ENCODE measurements at places on chromosomes 11 and 22.

GRCh38 chr22:41524809-41525449, 19.3 kb downstream of the POLR3H start:
- no peak for DNase-seq

DNA sequence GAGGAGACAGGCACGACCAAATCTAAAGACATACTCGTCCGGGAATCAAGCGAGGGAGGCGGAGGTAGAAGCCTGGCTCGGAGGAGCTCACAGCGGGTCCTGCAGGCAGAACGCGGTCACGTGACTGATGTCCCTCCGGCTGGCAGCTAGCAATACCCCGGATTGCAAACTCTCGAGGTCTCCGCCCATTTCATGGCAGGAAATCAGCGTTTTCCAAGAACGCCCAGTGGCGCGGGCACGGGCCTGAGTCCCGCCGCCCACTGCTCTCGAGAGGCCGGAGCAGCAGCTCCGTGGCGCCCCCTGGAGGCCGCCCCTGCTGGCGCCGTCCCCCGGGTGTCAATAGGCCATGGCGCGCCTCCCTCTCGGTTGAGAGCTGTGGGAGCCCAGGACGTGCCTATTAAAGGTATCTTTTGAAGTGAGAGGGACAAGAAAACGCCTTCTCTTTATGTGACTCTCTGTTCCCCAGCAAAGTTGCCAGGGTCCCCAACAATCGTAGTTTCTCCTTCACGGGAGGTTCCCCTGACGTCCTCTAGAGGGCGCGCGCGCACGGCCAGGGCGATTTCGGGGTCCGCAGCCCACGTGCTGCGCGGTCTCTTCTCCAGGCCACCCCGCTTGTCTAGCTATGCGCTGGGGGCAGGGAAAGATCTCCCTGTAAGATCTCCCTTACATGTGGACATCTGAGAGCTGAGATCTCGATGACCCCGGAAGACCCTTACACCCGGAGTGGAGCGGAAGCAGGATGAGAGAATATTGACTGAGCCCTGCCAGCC, 37.3 kb upstream of the RBFOX2 start:
- peak; percentile 88 for DNase-seq

- DNase-seq: no peak
Measured at GRCh38 chr11:94938095-94939055, 35.0 kb downstream of the CWC15 start.

DNA sequence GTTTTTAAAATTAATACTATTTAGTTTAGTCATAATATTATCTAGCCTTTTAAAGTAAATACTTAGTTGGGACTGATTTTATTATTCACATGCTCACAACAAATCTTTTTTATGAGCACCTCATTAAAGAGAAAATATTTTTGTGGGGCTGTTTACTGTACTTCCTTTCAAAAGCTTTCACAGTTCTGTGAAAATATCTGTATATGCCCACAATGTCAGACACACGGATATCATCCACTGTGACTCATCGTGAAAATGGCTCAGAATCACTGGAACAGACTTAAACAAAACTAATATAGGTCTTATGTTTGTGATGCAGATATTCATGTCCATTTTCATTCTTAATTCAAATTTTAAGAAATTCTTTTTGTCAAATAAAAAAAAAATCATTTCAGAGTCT, 305.2 kb downstream of the RAB38 start:
- DNase-seq: no peak

DNA sequence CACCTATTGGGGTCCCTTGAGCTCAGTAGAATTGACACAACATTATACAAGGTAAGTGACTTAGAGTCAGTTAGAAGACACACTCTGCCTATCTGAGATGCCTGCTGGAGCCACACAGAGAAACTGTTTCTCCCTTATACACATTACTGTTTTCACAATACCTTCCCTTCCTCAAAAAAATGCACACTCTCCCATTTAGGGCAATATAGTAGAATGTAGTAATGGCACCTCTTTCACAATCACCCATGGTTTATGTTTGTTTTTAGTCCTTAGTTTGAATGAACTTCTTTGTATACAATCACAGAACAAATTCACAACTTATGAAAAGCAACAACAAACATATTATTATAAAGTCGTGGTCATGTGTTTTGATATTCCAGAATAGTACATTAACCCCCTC, 14.3 kb downstream of the OR52H1 start:
- no peak for DNase-seq

- no peak for DNase-seq
Measured at GRCh38 chr11:34427186-34427805, 11.4 kb upstream of the CAT start.

GRCh38 chr11:107566569-107566968, 1.0 kb upstream of the ALKBH8 start:
- DNase-seq: no peak

DNA sequence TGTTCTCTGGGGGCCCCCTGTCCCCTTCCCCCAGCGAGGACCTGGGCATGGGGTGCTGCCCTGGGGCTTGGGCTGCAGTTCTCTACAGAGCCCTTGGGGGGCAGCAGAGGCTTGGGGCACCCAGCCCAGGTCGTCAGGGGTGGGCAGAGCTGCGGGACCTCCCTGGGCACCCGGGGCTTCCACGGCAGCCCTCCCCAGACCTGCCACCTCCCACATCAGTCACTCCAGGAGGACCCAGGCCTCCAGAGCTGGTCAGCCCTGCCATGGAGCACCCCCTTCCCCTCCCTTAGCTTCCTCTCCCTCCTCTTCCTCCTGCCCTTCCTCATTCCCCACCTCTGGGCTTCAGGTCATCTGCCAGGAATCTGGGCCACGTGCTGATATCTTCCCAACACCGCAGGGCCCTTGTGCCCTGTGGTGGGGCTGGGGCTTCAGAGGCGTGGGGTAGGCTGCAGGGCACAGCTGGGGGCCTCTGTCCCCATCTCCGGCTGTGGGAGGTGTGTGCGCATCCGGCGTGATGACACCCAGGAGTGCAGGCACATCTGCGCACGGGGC, 5.8 kb downstream of the TSPAN4 start:
- DNase-seq: peak; percentile 68

GRCh38 chr11:111528557-111528956, 12.0 kb upstream of the LAYN start:
- no peak for DNase-seq

GRCh38 chr11:69572861-69573260, 68.1 kb upstream of the CCND1 start:
- DNase-seq: no peak

GRCh38 chr11:1568441-1568911, 3.6 kb downstream of the DUSP8 start:
- no peak for DNase-seq

DNA sequence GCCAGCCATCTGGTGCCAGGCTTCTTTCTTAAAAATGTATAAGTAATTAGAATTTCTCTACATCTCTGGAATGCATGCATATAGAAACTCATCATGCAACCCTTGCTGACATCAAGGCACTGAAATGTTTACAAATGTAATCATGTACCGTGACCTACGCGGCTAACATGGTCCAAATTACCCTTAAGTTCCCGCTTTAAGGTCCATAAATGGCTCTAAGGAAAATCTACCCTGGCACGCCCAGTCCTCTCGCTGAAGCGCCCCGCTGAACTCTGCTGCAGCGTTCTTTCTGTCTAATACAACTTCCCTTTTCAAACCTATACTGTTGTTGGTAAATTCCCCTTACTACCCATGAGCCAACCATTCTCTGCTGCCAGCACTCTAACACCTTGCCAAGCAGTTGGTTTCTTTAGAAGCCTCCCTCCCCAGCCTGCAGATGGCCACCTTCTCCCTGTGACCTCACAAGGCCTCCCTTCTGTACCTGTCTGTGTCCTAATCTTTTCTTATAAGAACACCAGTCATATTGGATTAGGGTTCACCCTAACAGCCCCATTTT, 13.5 kb upstream of the HMOX1 start:
- no peak for DNase-seq
